Cardiac muscle cell (in vitro differentiated cells and primary cell): ENCODE measurements at places on chromosomes 7 and 10.

DNA sequence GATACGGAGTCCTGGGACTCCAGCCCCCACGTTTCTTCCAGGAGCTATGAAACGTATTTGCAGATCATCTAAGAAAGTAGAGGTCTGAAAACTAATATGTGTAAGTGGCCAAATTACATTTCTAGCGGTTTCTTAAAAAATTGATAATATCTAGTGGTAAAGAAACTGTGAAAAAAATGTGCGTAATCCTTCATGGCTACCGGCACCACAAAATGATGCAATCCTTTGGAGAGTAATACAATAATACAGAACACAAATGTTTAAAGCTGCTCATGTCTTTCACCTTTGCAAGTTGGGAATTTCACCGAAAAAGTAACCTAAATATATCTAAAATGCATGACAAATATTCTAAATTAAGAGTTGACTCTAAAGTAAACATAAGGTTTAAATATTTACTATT is 742.1 kb downstream of the GRID1 start:
- no peak for DNase-seq

- no peak for DNase-seq
These were observed at the start of gene TAS2R3 for GRCh38 chr7:141763797-141764196. TAS2R3 (plus strand) TSS chr7:141764097; CDS start chr7:141764159, 62 bp downstream.

GRCh38 chr7:148909568-148909967 is 25.5 kb upstream of the EZH2 start:
- DNase-seq = no peak

DNA sequence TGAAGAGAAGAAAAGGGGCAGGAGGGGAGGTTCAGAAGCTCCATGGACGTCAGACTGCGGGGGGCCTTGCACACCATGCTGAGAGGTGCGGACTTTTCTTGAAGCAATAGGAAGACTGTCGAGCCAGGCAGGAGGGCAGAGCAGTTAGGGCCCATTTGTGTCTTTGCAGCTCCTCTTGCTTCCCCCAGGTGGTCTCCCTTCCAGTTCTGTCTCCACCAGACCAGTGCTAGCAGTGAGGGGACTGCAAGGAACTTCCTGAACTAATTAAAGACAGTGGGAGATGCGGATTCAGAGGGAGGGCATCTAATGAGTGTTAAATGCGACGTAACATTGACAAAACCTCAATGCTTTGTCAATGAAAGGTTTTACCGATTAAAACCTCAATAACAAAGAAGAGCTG is 225.4 kb downstream of the USP6NL start:
- DNase-seq = no peak

DNA sequence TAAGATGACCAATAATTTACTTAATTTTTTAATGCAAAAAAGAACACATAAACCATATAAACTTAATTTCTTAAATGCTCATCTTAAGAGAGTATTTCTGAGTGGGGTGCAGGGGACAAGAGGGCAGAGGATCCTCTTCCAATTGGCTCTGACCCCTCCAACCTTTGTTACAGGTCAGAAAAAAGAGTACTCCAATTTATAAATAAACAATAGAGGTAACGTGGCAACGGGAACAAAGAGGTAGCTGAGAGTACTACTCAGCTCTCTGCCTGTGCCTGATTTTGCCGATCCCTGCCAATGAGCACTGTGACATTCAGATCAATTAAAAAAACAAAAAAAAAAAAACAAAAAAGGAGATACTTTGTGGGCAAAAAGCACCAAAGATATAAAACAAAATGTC is 307.9 kb downstream of the PARD3 start:
- DNase-seq = no peak
